Activated CD8-positive, alpha-beta T cell treated with anti-CD3 and anti-CD28 coated beads, Interleukin-2, amount 10 ng/mL, durations not matched to agents 7 days and 5 days (primary cell): ENCODE measurements at places on chromosomes 16 and 17. TPM values are rescaled to one million over a fixed set of nuclear protein-coding genes. Genes with fewer than 3 reads are reported as not detected.

Gene GPR142
- not detected for total RNA-seq

Gene CBFA2T3
- total RNA-seq, result not detected

Gene PITPNM3
- total RNA-seq, result 0.68 TPM

Gene GP1BA
- not detected for total RNA-seq

Gene TP53TG3E
- not detected for total RNA-seq

Gene NT5C3B
- total RNA-seq, result 17.8 TPM

Gene ABCC3
- total RNA-seq, result not detected

Gene RARA
- 61.1 TPM for total RNA-seq

Gene CCL17
- total RNA-seq, result 0.50 TPM

Gene CD300E
- not detected for total RNA-seq

Gene C16orf92
- not detected for total RNA-seq

Gene KIF2B
- not detected for total RNA-seq

Gene OR2C1
- total RNA-seq, result not detected

Gene MT1F
- total RNA-seq, result 25.8 TPM

Gene C17orf50
- total RNA-seq, result not detected

Gene AANAT
- total RNA-seq, result not detected

Gene ITGB4
- 0.89 TPM for total RNA-seq

Gene HBQ1
- not detected for total RNA-seq

Gene LRRC75A
- 3.6 TPM for total RNA-seq

Gene TEX14
- 0.10 TPM for total RNA-seq

Gene INCA1
- 0.29 TPM for total RNA-seq

Gene OR1E2
- total RNA-seq, result not detected

Gene CD300C
- 0.57 TPM for total RNA-seq

Gene ITGAD
- 0.13 TPM for total RNA-seq

Gene TPSG1
- not detected for total RNA-seq

Gene EFNB3
- total RNA-seq, result not detected

Gene MMP15
- total RNA-seq, result 0.50 TPM

Gene SEPTIN1
- 342 TPM for total RNA-seq

Gene ADAMTS18
- total RNA-seq, result not detected

Gene CLEC19A
- not detected for total RNA-seq

Gene CD2BP2
- total RNA-seq, result 67.5 TPM

Gene WIPI1
- total RNA-seq, result 41.4 TPM

Gene CCDC78
- total RNA-seq, result 3.9 TPM

Gene GPRC5C
- not detected for total RNA-seq
